Panc1 (cell line): ENCODE measurements at places on chromosomes 12 and 14.

DNA sequence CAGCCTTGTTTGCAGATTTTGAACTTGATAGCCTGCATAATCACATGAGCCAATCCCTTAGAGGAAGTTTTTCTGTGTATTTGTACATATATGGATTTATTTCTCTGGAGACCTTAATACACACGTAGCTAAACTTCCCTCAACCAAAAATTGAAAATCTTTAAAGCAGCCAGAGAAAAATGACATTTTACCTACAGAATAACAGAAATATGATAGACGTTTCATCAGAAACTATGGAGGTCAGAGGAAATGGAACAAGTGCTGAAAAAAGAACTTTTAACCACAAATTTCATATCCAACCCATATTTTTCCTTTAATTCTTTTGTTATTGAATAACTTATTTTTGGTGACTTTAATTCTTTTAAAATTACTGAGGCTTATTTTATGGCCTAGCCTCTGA lies 177.7 kb downstream of the CCDC91 start:
- no peak for DNase-seq

DNA sequence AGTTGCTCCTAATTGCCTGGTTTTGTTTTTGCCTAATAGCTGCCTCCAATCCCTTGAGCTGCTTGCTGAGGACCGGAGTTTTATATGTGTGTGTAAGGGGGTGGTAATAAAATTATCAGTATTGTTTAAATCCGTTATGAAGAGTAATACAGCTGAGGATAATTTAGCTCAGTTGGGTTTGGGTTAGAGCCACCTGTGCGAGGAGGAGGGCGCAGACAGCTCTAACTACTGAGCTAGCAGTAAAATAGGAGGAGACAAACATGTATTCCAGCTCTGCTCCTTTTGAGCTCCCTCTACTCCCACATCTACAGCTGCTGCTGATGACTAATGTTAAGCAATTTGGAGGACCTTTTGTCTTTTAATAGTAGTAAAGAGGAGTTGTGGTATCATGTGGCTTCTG lies 61.5 kb downstream of the SPATS2 start:
- no peak for DNase-seq

GRCh38 chr12:51326698-51327439 lies 2.9 kb upstream of the BIN2 start:
- DNase-seq, result no peak

DNA sequence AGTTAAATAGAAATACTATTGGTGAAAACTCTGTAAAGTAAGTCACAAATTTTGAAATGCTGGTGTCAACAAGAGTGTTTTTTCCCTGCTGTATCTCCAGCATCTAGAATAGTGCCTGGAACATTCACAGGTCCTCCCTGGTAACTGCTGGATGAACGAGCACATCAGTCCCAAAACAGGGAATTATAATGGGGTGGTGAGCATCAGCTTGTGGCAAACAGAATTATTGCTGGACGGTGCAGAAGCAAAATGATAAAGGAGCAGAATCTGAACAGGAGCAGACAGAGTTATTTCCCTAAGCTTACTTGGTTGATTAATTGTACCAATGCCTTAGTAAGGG lies 129.9 kb downstream of the GRIP1 start:
- DNase-seq, result no peak

DNA sequence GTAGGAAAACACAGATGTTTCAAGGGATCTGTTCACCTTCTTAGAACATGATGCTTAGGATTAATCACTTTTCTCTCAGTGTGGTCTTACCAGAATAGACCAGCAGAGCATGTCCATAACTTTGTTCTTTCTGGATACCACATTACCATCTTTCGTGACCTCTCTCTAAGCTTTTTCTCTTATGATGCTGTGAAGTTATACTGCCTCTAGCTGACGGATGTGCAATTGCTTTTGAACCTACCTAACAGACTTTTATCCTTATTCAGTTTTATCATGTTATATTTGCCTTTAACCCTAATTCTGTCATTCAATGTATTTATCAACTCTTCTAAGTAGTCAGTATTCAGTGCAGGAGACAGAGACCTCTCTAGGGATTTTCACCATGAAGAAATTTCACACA lies 246.7 kb downstream of the DACT1 start:
- DNase-seq, result no peak

- no peak for DNase-seq
These were observed 16.1 kb upstream of the GRIP1 start for GRCh38 chr12:66694666-66695613.

- no peak for DNase-seq
These were observed 2.1 kb downstream of the KIF21A start for GRCh38 chr12:39440781-39441180.

DNA sequence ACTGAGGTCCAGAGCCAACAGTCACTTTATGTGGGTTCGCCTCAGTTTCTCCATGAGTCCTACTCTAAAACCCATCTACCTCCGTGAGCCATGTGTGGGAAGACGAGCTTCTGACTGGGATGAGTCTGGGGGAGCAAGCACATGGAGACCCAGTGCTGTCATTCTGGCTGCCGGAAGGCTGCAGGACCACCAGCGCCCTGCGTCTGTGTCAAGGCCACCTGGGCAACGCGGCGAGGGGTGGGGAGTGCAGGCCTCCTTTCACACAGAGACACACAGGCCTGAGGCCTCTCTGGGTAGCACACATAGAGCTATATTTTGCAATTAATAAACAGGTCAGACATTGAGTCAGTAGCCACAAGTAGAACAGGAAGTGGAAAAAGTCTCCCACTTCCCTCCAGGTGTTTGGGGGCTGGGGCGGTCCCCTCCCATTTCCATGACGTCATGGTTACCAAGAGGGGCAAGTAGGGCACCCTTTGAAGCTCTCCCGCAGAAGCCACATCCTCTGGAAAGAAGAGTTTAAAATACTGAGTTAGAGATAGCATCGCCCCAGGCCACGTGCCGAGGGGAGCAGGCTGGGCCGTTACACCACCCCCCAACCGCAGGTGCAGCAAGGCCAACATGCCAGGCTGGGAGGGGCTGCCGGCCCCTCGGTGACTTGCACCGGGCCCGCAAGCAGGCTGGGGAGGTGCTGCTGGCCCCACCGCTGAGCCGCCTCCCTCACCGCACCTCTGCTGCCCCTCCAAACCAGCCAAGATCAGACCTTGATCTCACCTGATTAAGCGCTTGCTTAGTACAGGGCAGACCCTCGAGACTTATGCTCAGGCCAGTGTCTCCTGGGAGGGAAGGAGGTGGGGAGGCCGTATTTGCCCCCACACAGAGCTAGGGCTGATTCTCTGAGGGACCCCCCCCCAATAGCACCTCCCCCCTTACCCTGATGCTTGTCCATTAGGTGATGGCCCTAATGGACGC lies 32.7 kb downstream of the DAD1 start:
- DNase-seq, result no peak

- DNase-seq, result no peak
These were observed 1104.3 kb downstream of the BCL11B start for GRCh38 chr14:98167705-98168104.

- DNase-seq, result no peak
These were observed 604 bp downstream of the GALNT4 start for GRCh38 chr12:89523843-89524540.

DNA sequence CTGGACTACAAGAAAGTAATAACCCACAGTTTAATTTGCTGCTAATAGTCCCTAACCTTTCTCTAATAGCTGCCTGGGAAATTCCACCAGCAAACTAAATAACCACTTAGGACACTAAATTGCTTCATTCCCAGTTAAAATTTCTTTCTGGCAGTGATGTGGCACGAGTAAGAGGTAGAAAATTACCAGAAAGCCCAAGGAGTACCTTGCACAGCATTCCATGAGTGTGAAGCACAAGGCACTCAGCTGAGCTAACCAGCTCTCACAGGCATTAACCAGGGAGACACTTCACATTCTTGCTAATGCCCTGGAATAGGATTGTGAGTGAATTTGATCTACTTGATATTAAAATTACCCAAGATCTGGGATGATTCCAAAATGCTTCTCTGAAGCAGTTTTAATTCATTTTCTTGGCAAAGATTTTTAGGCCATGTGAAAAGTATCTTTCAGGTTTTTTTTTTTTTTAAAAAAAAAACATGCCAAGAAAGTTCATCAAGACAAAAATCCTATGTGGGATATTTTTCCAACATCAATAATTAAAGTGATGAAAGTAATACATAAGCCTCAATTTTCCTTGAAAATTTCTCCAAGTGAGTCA lies 29.5 kb downstream of the TSPAN8 start:
- DNase-seq, result no peak

GRCh38 chr14:67622675-67623074 lies 3.0 kb downstream of the ARG2 start:
- no peak for DNase-seq

DNA sequence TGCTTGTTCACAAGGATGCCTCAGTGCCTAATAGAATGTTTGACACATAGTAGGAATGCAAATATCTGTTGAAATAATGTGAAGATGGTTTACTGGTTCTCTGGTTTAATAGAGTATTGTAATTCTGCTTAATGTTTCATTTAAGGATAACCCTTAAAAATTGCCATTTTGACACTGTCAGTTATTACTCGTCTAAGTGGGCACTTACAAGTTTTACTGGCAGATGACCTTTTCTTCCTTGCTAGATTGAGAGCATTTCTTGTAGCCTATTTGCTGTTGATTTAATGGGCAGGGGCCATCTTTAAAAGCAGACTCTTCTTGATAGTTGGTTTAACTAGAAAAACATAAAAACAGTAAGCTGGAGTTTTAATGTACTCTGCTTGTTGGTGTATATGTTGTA lies 1.9 kb downstream of the TMEM263 start:
- no peak for DNase-seq
